Heart right ventricle (tissue), 16 donors: ENCODE measurements at places on chromosomes 1 and 21. TPM values are rescaled to one million over a fixed set of nuclear protein-coding genes. Genes with fewer than 3 reads are reported as not detected.

GRCh38 chr1:151309811-151310323, 17.3 kb downstream of the PI4KB start:
- DNase-seq = peak; percentile 43

The LCE1B gene
- total RNA-seq = not detected

DNA sequence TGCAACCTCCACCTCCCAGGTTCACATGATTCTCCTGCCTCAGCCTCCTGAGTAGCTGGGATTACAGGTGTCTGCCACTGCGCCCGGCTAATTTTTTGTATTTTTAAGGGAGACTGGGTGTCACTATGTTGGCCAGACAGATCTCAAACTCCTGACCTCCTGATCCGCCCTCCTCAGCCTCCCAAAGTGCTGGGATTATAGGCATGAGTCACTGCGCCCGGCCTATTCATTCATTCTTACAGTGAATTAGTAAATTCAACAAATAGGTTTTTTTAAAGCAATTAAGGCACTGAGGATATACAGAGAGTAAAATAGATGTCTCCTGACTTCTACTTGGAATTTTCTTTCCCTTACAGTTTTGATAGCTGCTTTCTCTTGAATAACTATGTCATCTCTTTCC, 43.5 kb downstream of the CDC42 start:
- no peak for DNase-seq

- DNase-seq = no peak
Measured at GRCh38 chr21:43619856-43620255, 39.4 kb downstream of the HSF2BP start.

The CYP4X1 gene
- total RNA-seq = 1.1 TPM

GRCh38 chr1:32336963-32337675, 1.1 kb upstream of the MARCKSL1 start:
- peak; percentile 52 for DNase-seq

- no peak for DNase-seq
Measured at GRCh38 chr21:18369115-18369514, 34.5 kb downstream of the TMPRSS15 start.

DNA sequence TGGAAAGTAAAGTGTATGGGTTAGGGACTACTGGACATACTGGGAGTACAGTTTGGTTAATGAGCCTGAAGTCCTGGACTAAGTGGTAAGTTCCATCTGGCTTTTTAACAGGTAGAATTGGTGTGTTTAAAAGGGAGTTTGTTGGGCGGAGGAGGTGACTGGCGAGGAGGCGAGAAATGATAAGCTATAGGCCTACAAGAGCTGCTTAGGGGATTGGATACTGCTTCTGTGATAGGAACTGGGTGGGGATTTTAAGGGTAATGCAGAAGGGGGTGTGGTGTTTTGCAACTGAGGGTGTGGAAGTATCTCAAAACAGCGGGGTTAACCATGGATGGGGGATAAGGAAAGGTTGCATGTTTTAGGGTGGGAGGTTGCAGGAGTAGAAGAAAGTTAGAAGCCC, 3.5 kb downstream of the ERVH48-1 start:
- DNase-seq = no peak

DNA sequence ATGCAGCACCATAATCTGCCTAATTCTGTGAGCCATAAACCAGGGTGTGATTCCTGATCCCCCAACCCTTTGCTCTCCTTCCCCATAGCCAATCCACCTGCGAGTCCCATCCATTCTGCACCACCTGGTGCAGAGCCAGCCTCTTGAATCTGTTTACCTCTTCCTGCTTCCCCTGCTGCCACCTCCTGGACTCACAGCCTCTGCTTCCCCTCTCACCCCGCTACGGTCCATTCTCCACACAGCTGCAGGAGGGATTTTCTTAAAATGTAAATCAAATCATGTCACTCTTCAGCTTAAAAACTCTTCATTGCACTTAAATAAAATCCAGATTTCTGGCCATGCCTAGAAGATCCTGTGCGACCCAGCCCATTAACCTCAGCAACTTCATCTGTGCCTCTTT, 186.7 kb downstream of the FOXD2 start:
- peak; percentile 2 for DNase-seq

- peak; percentile 13 for DNase-seq
Measured at GRCh38 chr1:76868154-76868882, 1.0 kb downstream of the ST6GALNAC5 start.
